ENCODE measurements at places on chromosomes 11 and 22.

- DNase-seq, result peak; percentile 52
Measured at GRCh38 chr11:128720522-128720985, 26.7 kb downstream of the FLI1 start.

DNA sequence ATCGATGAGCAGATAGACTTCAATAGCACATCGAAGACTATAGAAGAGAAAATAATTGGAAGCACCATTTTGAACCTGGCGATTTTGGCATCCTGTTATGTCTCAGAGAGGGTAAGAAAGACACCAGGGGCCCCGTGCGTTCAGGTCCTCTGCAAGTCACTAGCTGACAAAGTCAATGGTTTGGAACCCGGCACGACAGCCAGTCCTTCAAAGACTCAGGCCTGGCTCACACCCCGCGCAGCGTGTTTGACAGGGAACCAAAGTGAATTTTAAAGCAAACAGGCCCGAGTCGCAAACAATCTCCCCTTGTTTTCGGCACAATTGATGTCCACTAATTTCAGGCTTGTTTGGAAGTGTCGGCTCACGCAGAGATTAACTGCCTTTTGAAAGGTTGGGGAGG lies 716.6 kb downstream of the BRD1 start:
- no peak for DNase-seq

- DNase-seq, result no peak
Measured at GRCh38 chr11:123405123-123405592, 24.9 kb upstream of the GRAMD1B start.

- no peak for DNase-seq
Measured at GRCh38 chr11:86210898-86211297, 33.7 kb upstream of the EED start.

DNA sequence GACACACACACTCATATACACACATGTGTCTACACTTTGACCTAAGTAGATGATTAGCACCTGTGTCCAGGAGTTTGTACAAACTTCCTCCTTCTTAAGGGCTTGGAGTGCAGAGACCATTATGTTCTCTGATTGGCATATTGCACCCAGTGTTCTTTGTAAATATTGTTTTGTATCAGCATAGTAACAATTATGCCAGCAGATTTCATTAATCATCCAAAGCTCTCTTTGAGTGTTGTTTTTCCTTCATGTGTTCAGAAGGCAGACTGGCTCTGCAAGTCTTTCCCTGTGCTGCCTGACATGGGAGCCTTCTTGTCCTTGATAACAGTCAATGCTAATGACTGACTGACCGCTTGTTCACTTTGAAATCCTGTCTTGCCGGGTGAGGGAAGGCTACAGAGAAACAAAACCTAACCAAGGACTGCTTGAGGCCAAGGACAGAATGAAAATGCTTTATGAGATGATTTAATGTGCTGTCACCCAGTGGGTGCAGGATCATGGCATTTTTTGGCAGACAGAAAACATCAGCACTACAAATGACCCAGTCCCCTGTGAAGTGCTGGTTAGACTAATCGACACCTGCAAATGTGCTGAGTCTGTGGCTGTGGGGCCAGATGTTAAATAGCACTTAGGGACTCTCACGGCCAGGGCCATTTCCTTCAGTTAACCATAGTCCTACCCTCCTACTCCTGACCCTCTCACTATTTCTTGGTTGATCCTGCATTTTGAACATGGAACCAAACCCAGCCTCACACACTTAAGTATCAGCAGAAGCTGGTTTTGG lies 6.6 kb upstream of the BARX2 start:
- DNase-seq, result no peak

GRCh38 chr11:74846770-74847169 lies 98.1 kb downstream of the RNF169 start:
- no peak for DNase-seq

DNA sequence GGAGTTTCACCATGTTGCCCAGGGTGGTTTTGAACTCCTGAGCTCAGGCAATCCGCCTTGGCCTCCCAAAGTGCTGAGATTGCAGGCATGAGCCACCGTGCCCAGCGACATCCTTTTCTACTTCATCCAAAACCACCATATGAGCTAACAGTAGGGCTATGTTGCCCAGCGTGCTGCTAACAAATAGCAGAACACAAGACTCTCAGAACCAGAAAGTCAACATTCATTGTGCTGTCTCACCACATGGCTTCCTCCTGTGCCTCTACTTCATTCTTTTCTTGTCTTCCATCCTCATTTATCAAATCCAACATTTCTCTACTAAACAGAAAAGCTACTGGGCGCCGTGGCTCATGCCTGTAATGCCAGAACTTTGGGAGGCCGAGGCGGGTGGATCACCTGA lies 12.0 kb upstream of the DENND5A start:
- DNase-seq, result no peak

- DNase-seq, result no peak
Measured at GRCh38 chr11:131880316-131880715, 509.9 kb downstream of the NTM start.

DNA sequence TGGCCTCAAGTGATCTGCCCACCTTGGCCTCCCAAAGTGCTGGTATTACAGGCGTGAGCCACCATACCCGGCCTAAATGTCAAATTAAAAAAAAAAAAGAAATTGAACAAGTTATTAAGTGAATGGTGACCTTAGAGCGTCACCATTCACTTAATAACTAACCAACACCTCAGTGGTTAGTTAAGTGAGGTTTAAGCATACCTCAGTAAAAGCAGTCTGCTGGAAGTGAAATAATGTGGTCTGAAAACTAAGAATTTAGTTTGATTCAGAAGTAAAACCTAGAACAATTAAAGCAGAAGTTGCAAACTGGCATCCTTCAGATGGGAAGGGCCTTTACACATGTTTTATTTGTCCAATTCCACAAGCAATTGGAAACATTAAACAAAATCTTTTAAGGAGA lies 71.5 kb downstream of the FCHSD2 start:
- DNase-seq, result no peak

DNA sequence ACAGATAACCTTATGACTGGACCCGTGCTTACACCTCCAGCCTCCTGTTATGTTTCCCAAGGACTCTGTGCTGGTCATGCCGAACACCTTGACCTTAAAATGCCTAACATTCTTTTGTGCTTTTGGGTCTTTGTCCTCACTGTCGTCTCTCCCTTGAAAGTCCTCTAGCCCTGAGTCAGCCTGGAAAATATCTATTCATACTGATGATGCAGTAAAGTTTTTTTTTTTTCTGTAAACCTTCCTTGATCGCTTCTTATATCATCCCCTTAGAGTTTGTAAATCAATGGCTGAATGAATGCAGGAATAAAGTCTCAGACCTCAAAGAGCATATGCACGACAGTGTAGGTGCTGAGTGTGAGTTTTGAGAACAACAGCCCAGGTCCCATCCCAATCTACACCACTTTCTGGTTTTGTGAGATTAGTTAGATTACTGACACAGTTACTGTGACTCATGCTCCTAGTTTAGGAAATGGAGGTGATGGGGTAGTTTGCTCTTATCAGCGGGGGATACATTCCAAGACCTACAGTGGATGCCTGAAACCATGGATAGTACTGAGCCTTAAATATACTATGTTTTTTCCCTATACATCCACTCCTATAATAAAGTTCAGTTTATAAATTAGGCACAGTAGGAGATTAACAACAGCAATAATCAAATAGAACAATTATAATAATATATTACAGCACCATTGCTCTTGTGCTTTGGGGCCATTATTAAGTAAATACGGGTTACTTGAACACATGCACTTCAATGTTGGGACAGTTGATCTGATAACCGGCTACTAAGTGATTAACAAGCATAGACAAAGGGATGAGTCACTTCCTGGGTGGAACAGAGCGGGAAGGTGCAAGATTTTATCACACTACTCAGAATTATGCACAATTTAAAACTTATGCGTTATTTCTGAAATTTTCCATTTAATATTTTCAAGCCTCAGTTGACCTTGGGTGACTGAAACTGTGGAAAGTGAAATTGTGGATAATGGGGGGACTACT lies 8.6 kb downstream of the TCN1 start:
- no peak for DNase-seq

DNA sequence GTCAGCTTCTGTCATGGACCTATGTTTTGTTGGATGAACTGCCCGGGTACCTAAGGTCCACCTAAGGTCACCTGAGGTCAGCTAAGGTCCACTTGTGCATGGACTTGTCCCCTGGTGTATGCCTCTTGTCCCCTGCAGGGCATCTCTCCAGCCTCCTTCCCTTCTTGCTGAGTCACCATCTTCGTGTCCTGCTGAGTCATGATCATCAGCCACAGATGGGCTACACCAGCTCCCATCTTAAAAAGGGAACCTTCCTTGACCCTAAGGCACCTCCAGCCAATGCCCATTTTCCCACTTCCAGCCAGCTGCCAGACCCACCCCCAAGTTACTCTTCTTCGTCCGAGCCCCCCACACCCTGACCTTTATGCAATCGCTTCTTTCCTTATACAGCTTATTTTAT lies 544.9 kb downstream of the TBC1D22A start:
- DNase-seq, result no peak

GRCh38 chr11:27089746-27090145 lies 49.1 kb downstream of the BBOX1 start:
- DNase-seq, result no peak

GRCh38 chr11:30652801-30653200 lies 66.6 kb upstream of the MPPED2 start:
- no peak for DNase-seq

DNA sequence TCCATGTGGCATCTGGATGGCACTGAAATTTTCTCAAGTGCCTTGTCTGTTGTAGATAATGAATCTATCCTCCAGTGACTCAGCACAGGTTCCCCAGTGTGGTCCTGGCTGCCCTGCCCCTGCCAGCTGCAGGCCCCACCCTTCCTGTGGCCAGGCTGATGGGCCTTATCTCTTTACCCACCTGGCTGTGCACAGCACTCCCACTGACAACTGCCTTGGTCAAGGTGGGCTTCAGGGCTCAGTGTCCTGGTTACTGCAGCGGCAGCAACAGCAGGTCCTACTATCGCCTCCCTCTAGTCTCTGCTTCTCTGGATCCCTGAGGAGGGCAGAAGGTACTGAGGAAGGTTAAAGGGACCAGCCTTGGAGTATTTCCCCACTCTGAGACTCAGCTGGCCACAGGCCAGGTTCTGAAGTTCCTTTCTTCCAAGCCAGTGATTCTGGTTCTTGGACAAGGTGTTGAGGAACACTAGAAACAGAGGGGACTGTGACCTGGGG lies 3.1 kb downstream of the HMBS start:
- no peak for DNase-seq

DNA sequence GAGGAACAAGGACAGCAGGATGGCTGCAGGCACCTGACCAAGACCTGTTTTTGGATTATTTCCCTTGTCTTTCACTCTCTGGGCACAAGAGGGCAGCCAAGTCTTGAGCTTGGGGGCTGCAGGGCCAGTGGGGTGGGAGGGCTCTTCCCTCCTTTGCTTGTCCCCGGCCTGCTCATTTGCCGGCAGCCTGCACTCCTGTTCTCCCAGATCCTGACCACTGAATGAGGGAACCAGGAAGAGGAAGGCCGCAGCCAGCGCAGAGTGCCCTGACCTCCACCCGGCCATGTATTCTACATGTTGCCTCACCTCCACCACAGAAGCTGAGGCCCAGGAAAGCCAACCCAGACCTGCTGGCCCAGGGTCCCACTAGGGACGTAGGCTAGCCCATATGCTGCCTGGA lies 15.5 kb upstream of the NNMT start:
- no peak for DNase-seq

- no peak for DNase-seq
Measured at GRCh38 chr11:134374891-134375550, 37.0 kb downstream of the B3GAT1 start.

DNA sequence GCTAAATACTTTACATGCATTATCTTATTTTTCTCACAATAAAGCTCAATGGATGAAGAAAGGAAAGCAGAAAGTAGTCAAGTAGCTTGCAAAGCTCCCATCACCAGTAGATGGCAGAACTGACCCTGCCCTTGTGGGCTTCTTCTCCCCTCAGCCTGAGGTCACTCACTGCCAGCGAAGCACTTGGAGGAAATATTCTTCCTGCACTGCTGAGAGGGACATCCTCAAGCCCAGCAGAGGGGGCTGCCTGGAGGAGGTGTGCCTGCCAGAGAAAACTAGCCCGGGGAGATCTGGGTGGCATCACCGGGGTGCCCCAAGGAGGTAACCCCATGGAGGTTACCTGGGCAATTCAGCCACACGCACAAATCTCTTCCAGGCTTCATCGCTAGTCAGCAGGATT lies 6.6 kb downstream of the APOL4 start:
- DNase-seq, result peak; percentile 47

- no peak for DNase-seq
Measured at GRCh38 chr22:44453441-44454112, 44.5 kb downstream of the RTL6 start.

GRCh38 chr11:119739021-119739703 lies 10.2 kb upstream of the NECTIN1 start:
- DNase-seq, result no peak

DNA sequence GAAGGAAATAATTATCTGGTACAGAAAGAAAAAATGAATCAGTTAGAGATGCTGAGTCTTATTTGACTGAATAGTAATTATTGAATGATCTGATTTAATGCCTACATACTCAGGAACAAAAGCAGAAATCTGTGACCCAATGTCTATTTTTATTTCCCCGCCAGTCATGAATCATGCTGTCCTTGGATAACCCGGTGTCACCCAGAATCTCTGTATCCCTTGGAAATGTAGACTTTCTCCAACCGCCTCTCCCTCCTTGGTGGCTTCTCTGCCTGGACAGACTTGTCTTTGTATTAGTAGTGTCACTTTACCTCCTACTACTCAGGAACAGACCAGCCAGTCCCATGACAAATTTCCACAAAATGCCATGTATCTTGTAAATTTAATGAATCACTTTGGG lies 173.3 kb upstream of the PDGFD start:
- no peak for DNase-seq

DNA sequence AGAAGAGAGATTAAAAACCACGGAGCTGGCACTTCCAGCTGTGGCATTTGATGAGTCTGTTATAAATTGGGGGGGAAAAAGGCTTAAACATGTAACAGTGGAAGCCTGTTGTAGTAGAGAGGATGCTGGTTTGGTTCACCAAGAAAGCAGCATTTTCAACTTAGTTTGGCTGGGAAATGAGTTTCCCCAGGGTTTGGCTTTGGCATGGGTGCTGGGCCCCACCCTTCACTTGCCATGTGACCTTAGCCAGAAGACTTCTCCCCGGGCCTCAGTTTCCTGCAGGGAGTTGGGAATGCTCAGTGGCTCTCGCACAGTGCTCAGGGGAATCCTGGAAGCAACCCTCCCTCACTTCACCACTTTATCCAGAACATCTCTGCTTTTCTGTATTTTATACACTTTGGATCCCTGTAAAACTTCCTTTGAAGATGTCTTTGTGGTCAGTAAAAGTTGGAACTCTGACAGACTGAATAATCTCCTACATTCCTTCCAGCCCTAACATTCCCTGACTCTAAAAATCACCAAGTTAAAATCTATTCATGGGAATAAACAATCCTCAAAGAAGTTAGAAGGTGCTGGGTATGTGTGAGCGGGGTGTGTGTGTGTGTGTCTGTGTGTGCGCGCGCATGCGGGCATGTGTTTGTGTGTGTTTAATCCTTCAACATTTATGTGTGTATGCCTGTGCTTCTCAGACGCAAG lies 166.0 kb downstream of the TENM4 start:
- no peak for DNase-seq

DNA sequence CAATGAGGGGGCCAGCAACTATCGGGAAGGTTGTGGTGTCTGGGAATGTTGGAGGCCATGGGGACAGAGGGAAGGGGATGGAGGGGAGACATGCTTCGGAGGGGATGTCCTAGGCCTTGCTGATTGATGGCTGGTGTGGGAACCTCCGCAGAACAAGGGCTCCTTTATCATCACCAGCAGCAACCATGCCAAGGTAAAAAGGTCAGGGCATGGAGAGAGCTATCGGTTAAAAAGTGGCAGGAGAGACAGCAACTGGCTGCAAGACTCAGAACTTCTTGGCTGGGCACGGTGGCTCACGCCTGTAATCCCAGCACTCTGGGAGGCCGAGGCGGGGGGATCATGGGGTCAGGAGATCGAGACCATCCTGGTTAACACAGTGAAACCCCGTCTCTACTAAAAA lies 3.0 kb downstream of the GSTT4 start:
- no peak for DNase-seq
